ENCODE measurements at places on chromosomes 1 and 21. TPM values are rescaled to one million over a fixed set of nuclear protein-coding genes. Genes with fewer than 3 reads are reported as not detected.

The COL9A2 gene
- polyA plus RNA-seq: 19.1 TPM

The ATP6V1G3 gene
- not detected for polyA plus RNA-seq

The KRTAP11-1 gene
- polyA plus RNA-seq: not detected

The TEDDM1 gene
- polyA plus RNA-seq: not detected

The TNFRSF4 gene
- 4.2 TPM for polyA plus RNA-seq

The TCP10L gene
- polyA plus RNA-seq: not detected

The GPR157 gene
- 0.15 TPM for polyA plus RNA-seq

The GJA5 gene
- 0.88 TPM for polyA plus RNA-seq

The PKP1 gene
- 0.12 TPM for polyA plus RNA-seq

The ZSWIM5 gene
- polyA plus RNA-seq: 0.75 TPM

The ANXA9 gene
- polyA plus RNA-seq: 0.44 TPM

The LORICRIN gene
- not detected for polyA plus RNA-seq

The ARMH1 gene
- 8.6 TPM for polyA plus RNA-seq

The MORN1 gene
- polyA plus RNA-seq: 5.7 TPM

The TP73 gene
- polyA plus RNA-seq: not detected

The KDF1 gene
- 15.3 TPM for polyA plus RNA-seq

The FNBP1L gene
- polyA plus RNA-seq: 19.9 TPM

The OR2T29 gene
- polyA plus RNA-seq: not detected

The LPAR3 gene
- 0.12 TPM for polyA plus RNA-seq

The ERG gene
- polyA plus RNA-seq: 2.7 TPM

The WNT9A gene
- 1.1 TPM for polyA plus RNA-seq

The ZBTB8A gene
- 2.1 TPM for polyA plus RNA-seq

The PDE9A gene
- 11.9 TPM for polyA plus RNA-seq

The MRPL9 gene
- 59.5 TPM for polyA plus RNA-seq

The MTR gene
- 3.1 TPM for polyA plus RNA-seq

The PDE4B gene
- 1.5 TPM for polyA plus RNA-seq

The HSD3B1 gene
- not detected for polyA plus RNA-seq

The TRIM58 gene
- polyA plus RNA-seq: 0.19 TPM

The SYT2 gene
- polyA plus RNA-seq: not detected
